Heart left ventricle (tissue), 16 donors: ENCODE measurements at places on chromosomes 4 and X.

DNA sequence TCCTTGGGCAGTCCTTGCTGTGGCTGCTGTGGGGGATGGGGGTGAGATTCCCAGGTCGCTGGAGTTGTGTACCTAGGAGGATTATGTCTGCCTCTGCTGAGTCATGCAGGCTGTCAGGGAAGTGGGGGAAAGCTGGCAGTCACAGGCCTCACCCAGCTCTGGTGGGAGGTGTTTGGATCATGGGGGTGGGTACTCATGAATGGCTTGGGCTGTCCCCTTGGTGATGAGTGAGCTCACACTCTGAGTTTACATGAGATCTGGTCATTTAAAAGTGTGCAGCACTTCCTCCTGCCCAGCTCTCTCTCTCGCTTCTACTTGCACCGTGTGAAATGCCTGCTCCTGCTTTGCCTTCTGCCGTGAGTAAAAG is 24.6 kb upstream of the PDLIM3 start:
- DNase-seq: peak; percentile 67

DNA sequence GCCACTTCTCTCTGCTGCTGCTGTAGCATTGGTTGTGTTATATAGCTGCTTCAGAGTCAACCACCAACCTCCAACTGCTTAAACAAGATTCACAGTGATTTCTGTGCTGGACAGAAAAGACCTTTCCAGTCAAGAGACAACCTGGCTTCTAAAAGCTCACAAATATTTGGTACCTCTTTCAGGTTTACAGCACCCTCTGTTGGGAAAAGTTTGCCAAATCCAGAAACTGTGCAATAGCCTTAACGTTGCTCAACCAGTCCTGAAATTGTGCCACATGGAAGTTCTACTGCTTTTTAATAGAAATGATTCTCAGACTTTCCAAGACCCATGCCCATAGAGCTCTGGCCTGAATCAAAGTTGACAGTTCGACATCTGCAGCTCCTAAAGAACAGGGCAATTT is 842.1 kb upstream of the HTR2C start:
- no peak for DNase-seq

DNA sequence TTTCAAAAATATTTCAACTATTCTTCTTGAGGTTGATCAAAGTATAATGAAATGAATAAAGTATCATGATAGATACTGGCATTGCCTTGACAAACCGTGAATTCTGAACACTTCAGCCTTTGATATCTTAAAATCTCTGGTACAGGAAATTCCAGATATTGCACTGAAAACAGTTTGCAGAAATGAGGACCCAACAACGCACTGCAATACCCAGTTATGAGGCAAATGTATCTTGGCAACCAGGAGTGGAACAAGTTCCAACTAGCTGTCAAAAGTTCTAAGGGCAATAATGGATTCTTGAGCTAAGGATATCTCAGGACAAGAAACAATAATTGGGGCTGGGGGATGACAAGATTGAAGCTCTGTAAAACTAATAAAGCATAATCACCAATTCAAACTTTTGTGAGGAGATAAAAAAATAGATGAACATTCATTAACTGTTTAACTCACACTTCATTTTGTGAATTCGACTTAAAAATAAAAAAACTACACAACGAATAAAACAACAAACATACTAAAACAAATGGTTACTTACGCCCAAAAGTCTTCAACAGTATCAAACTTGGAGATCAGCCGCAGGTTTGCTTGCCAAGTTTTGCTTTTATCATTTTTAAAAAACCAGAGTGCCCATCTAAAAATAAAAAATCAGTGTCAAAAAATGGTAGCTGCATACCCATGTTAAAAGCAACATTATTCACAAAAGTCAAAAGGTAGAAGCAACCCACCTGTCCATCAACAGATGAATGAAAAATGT is 38.1 kb downstream of the EIF4E start:
- DNase-seq: no peak

DNA sequence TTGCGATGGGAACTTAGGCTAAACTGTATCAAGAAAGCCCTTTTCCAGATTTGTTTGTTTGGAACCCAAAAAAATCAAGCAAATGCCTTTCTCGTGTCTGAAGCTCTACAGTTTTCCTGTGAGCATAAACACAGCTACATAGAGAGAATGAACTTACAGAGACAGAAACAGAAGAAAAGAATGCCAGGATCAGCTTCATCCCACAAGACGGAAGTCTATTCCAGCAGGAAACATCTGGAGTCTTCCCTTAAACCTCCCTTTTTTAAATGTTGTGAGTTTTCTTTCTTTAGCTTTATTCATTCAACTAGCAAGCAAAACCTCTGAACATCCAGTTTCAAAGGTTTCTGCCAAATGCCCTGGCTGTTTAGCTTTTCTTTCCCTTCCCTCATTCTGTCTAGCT is 32.6 kb upstream of the ZFP42 start:
- no peak for DNase-seq

DNA sequence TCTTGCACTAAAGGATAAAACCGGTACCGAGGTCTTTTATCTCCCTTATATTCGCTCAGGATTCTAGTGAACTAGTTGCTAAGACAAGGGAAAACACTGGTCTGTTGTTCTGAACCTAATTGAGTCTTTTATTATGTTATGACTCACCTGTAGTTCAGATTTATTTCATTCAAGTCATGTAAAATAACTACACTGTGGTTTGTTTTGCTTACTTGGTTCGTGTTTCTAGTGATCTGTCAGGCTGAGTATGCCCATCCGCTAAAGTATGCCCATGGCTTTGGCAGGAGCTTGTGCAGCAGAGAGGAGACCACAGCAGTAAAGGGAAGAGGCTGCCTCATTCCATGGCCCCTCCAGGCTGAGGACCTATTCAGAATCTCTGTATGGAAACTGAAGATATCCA is 126.1 kb downstream of the AFF1 start:
- no peak for DNase-seq

DNA sequence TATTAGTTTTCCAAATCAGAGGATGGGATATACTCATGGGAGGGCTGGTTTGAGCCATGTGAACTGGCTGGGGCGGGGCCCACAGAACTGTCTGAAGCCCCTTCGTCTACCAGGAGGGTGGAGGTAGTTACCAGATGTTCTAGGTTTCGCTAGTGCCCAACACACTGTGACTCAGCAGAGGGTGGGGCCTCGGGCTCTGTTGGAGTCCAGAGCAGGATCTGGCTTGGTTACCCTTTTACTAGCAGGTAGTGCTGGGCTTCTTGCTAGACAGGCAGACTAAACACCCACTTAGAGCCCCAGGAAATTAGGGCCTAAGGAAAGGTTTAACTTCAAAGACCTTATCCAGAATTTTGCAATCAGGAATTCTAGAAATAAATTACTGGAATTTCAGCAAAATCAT is 56.2 kb upstream of the CHRDL1 start:
- DNase-seq: no peak

DNA sequence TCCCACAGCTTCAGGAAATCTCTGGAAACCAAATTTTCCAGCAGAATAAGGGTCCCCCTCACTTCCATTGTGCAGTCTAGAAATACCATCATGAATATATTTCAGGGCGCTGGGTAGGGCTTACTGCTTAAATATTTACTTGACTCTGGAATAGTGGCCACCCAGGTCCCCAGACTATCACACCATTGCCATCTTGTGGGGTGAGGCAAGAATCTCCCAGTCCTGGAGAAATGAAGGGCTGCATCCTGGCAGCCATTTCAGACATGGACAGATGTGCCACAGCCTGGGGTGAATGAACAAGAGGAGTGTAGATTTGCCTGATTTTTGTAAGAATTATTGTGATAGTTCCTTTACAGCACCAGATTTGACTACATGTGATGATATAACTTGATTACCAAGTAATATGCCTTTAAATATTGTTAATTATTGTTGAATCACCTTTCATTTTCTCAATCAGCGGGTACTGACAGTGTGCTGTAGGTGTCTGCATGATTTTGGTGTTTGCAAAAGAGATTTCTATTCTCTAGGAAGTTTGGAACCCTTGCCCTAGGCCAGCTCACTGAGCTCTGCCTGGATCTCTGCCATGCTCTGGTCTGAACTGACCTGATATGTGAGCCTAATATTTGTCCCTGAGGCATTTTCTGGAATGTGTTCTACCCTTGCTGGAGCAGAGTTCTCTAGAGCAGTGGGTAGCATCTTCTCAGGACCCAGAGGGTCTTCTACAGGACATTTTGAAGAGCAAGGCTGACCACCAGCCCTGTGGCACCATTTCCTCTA is 183.4 kb downstream of the KIT start:
- peak; percentile 21 for DNase-seq

DNA sequence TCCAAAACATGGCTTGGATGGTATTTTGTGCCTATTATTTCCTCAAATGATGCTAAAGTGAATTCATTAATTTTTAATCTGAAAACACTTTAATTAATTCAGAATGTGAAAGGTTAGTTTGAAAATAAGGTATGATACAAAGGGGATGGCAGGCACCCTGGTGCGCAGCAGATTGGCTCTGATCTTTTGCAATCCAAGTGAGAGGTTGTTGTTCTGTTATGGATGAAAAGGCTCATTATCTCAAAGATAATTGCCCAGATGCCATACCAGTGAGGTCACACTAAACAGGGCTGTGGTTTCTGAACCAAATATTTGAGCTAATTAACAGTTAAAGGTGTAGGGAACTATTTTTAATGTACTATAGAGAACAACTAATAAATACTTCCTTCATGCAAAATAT is 504.9 kb downstream of the RAPGEF2 start:
- DNase-seq: no peak

DNA sequence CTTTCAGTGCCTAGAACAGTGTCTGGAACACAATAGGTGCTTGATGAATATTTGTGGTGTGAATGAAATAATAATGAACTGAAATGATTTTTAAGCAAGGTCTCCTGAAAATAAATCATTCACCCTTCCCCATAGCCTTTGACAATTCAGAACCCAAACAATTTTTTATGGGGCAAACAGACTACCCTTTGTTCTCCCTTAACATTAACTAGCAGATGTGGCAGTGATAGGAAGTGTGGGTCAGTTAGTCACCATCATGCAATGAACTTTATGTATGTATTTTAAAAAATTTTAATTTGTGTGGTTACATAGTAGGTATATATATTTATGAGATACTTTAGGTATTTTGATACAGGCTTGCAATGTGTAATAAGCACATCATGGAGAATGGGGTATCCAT is 27.2 kb upstream of the CD40LG start:
- DNase-seq: no peak

DNA sequence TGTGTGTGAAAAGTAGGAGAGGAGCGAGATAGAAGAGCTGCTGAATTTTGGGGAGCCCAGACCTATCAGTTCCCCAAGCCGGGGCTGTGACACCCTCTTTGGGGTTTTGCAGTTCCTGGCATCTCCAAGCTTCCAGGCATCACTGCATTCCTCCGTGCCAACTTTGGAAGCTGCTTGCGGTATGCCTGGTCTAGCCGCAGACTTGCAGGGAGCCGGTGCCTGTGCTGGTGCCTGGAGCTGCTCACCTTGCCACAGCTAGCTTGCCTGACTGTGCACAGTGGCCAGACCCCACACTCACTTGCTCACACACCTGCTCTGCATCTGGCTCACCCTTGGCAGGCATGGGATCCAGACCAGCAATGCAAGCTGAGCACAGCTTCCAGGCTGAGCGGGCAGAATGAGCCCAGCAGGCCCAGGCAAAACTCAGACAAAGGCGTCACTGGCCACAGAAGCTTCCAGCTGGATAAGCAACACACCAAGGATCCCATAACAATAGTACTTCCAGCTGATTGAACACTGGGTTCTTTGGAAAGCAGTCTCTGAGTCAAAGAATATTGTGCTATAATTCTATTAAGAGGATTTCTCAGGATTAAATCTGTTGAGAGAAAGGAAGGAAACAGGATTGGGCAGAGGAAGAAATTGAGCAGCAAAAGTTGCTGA is 390.9 kb downstream of the TEX13C start:
- DNase-seq: no peak

- DNase-seq: no peak
These were observed 4.7 kb downstream of the SFRP2 start for GRCh38 chr4:153784166-153784699.

DNA sequence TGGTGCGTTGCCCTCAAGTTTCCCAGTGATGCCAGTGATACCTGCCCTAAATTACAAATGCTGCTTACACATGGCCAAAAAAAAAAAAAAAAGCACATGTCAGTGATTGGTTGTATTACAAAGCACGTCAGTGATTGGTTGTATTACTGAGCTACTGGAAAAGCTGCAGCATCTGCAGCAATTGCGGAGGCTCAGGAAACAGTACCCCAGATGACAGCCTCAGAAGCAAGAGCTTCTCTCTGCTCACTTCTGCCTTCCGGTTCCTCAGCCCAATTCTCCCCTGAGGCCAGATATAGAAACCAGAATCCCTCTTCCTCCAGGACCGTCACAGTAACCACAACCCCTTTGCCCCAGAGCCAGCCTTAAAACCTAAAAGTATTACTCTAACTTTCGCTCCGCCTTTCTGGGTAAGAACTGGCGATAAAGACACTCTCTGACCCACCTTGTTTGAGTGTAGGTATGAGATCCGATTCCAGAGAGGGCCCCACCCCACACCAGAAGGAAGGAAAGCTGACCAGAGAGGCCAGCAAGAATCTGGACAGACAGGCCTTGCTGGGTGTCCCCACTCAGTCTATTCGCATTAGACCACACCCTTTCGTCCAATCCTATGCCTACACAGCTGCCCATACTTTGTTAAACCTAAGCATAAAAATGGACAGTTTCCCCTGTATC is 85.0 kb upstream of the SORBS2 start:
- DNase-seq: no peak

DNA sequence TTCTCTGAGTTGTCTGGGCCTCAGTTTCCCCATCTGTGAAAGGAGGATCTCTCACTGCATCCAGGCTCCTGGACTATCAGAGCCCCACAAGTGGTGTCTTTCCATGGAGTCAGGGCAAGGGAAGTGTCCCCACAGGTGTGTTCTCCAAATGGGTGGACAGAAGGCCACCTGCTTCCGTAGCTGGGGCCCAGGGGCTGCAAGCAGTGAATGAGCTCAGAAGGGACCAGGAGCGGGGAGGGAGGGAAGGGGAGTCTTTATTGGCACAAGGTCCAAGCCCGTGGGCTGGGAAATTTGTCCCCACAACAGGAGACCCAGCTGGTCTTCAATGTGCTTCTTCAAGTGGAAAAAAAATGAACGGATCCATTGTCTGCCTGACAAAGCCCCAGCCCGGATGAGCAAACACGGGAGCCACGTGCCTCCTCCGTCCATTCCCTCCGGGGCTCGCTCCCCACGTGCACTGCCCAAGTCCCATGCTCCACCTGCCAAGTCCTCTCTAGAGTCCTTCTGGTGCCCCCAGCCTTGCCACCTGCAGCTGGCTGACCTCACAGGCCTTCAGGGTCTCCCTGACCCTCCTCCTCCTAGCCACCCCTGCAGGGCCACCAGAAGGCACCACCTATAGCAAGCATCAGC is 72.0 kb downstream of the JAKMIP1 start:
- DNase-seq: no peak

- no peak for DNase-seq
These were observed 28.5 kb upstream of the ANK2 start for GRCh38 chr4:113020966-113021365.

DNA sequence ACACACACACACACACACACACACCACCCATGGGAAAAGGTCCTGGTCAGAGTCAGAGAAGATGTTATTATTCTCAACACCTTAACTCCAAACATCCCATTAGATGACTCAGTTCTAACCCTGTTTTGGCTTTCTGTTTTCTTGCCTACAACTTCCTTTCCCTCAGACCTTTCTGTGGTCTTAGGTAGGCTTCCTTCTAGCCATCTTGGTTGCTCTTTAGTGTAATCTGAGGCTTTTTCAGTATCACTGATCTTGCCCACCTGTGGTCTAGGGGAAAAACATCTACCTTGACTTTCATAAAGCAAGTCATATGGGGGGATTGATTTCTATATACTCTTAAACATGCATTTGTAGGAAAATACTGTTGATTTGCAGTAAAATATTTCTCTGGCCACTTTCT is 56.9 kb downstream of the ATG4A start:
- no peak for DNase-seq
